ENCODE measurements at places on chromosomes 16 and 17.

DNA sequence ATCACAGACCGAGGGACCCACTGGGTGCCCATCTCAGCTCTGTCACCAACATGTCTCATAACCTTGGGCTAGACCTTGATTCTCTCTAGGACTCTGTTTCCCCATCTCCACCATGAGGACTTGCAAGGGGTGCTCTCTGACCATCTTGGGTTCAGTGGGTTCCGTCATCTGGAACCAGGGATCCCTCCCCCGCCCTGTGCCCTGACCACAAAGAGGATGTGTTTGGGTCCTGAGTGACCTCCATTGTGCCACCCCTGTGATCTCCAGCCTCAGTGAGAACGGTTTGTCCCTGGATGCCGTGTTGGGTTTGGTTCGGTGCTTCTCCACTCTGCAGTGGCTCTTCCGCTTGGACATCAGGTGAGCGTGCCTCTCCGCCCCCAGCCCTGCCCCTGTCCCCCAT lies 49.1 kb upstream of the CPNE2 start:
- DNase-seq, result no peak

GRCh38 chr17:66777689-66778225 lies 57.2 kb upstream of the CACNG5 start:
- DNase-seq, result no peak

- peak; percentile 90 for DNase-seq
These were observed 1.0 kb upstream of the SDK2 start for GRCh38 chr17:73645050-73645871.

DNA sequence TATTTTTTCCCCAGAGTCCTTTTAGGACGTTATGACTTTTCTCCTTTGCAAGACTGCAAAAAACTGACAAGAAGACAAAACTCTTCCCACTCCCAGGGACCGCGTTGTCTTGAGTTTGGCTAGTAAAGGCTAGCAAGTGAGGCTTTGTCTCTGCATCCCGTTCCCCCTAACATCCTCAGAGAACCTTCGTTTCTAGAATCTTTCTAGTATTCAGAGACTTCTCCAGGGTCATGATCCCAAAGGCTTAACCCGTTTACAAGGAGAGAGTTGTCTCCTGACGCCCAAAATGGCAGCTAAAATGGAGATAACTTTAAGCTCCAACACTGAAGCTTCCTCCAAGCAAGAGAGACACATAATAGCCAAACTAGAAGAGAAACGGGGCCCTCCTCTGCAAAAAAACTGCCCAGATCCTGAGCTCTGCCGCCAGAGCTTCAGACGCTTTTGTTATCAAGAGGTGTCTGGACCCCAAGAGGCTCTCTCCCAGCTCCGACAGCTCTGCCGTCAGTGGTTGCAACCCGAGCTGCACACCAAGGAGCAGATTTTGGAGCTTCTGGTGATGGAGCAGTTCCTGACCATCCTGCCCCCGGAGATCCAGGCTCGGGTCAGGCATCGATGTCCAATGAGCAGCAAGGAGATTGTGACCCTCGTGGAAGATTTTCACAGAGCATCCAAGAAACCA lies 843 bp downstream of the ZNF174 start:
- peak; percentile 55 for DNase-seq

DNA sequence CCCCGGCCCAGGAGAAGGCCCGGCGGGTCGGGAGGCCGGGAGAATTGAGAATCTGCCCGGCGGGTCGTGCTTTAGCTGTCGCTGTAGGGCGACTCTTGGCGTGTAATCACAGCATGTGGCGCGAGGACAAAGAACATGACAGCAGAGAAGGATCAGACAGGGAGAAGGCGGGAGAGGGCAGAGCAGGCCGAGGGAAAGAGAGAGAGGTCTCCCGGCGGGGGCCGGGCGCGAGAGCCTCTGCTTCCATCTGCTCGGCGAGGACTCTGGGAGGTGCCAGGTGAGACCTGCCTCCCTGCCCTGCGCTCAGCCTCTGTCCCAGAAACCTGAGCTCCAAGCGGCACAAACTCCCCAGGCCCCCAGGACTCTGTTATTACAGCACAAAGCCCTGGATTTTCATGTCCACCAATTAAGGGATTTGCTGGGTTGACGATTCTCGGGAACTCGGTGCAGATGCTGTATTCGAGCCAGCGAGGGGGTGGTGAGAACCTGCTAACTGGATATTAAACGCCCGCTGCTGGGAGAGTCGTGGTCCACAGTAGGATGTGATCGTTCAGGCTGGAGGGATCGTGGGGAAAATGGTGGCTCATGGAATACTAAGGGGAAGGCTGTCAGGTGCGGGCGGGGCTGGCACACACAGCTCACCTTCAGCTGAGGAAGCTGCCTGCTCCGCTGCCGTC lies 172.0 kb upstream of the CIBAR2 start:
- no peak for DNase-seq

DNA sequence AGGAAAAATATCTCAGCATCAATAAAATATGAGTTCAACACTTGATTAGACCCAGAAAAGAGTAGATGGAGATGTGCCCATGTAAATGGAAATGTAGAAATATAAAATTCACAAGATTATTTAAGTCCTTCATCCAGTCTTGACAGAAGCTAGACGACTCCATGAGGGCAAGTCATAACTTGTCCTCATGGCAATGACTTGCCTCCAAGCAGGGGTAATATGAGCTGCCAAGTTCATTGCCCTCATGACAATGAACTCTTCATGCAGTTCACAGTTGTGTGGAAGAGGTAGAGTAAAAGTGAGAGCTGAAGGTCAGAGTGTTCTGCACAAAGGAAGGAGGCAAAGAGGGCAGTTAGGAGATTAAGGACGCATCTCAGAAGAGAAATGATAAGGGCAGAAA lies 22.3 kb downstream of the CDH11 start:
- DNase-seq, result no peak

DNA sequence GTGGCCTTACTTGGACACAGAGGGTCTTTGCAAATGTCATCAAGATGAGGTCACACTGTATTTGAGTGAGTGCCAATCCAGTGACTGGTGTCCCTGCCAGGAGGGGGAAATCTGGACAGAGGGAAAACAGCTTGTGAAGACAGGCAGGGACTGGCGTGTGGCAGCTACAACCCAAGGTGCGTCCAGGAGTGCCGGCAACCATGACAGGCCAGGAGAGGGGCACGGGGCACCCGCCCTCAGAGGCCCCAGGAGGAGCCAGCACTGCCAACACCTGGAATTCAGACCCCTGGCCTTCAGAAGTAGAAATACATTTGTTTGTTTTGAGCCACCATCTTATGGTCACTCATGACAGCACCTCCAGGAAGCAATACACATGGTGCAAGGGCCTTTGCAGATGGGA lies 225.7 kb downstream of the CPPED1 start:
- DNase-seq, result no peak

GRCh38 chr16:86502856-86503748 lies 7.2 kb upstream of the FOXF1 start:
- no peak for DNase-seq

DNA sequence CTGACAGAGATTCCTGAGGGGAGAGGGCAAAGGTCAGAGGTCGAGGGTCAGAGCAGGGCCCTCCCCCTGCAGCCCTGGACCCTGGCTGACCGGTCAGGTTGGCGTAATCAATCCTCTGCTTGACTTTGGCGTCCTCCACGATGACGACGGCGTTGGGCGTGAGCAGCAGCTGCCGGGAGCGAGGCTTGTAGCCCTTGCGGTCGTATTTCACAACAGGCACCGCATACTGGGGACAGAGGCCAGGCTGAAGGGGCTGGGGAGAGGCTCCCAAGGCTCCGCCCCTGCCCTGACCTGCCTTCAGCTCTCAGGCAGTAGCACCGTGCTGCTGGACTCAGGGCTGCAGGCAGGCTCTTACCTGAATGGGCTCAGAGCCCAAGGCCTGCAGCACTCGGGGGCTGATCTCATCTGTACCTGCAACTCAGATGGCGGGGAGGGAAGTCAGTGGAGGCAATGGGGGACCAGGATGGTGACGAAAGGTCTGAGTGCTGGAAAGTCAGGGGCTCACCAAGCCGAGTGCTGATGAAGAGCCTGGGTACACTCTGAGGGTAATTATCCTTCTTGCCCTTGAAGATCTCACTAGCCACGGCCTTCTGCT lies 12.0 kb upstream of the CRK start:
- DNase-seq, result no peak

DNA sequence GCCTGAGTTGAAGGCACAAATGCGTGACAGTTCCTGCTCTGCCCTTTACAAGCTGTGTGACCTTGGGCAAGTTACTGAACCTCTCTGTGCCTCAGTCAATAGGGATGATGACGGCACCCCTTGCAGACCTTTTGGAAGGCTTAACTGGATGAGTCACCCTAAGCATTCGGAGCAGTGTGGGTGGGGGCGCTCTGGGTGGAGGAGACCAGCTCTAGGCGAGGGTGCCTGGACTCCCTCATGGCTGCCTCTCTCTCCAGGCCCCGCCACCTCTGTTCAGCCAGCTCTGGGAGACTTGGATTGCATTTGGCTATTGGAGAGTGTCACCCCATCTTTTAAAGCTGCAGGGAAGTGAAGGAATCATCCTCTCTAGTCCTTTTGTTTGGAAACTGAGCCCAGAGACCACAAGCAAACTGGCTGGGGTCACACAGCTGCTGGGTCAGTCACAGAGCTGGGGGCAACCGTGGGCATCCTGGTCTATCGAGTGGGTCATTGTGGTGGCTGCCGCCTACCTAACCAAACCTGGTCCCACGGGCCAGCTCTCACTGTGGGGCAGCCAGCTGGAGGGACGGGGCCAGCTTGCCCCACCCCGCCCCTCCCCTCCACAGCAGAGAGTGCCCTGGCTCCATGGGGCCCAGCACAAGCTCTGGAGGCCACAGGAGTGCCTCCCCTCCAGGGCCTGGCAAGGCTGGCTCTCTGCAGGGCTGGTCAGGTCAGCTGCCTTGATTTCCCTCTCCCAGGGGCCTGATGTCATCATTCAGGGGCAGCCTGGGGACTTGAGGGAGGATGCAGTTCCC lies 20.2 kb upstream of the GSE1 start:
- DNase-seq, result no peak

GRCh38 chr17:78058581-78058980 lies 70.0 kb downstream of the TMC6 start:
- no peak for DNase-seq

GRCh38 chr17:55607731-55608341 lies 96.6 kb upstream of the SMIM36 start:
- DNase-seq, result no peak

DNA sequence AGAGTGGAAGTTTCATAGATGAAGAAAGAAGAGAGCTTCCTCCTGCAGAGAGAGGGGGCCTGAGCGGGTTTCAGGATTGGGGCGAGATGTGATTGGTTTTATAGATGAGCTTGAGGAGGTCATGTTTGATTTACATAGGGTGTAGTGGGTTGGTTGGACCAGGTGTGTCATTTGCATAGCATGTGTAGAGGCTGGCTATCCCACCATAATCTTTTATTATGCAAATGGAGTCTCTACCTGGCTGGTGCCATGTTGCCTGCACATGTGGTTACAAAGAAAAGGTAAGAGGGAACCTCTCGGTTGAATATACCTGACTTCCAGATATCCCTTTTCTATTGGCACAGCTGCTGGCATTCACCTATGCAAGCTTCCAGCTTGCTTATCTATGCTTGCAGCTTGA lies 228.1 kb downstream of the BCAS3 start:
- DNase-seq, result no peak

- no peak for DNase-seq
These were observed 13.8 kb downstream of the PKD1 start for GRCh38 chr16:2121853-2122252.

DNA sequence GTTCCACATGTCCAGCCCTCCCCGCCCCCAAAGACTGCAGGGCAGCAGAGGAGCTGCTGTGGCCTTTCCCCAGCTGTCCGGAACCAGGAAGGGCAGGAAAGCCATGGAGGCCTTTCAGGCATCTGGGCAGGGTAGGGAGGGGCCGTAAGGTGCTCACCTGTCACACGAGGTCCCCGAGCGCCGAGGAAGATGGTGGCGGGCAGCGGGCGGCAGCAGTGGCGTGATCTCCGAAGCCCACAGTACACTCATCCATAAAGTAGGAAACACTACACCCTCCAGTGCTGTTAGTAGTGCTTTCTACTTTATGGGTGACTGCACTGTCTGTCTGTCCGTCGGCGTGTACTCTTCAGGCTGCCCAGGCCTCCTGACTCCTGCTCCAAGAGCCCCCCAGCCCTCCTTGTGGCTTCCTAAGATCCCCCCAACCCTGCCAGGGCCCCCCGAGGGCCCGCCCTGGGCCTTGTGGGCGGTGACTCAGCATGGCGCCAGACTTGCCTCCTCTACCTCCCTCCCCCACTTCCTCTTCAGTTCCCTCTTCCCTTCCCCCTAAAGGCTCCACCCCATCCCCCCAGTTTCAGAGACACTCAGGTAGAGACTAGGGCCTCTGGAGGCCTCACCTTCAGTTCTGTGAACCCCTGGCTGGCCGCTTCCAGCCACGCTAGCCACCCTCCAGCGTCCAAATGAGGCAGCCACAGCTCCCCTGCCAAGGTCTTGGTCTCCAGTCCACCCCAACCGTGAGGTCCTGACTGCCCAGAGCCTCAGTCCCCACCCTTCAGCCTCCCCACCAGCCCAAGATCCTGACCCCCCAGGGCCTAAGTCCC lies 2.6 kb upstream of the TSPOAP1 start:
- peak; percentile 20 for DNase-seq

DNA sequence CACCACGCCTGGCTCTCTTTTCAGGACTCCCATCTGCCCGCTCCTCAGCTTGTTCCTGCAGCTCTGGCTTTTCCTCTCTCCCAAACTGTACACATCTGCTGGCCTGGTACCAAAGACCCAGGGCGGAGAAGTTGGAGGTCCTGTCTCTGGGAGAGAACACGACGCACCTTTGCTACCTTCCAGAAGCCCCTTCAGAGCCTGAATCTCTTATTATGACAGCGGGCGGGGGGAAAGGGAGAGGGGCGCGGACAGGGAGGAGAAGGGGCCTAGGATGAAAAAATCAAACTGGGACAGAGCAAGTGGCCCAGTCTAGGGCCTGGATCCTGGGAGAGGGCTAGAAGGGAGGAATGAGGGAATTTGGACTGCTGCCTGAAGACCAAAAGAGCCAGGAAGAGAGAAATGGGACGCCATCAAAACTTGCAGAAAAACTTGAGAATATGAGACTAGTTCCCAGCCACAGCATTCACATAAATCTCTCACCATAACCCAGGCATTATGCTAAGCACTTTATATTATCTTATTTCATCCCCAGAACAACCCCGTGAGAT lies 2.5 kb upstream of the PER1 start:
- DNase-seq, result no peak

- no peak for DNase-seq
These were observed 7.3 kb upstream of the ZDHHC7 start for GRCh38 chr16:85018529-85019236.

- DNase-seq, result no peak
These were observed 6.5 kb downstream of the CHD9 start for GRCh38 chr16:53061256-53061655.

DNA sequence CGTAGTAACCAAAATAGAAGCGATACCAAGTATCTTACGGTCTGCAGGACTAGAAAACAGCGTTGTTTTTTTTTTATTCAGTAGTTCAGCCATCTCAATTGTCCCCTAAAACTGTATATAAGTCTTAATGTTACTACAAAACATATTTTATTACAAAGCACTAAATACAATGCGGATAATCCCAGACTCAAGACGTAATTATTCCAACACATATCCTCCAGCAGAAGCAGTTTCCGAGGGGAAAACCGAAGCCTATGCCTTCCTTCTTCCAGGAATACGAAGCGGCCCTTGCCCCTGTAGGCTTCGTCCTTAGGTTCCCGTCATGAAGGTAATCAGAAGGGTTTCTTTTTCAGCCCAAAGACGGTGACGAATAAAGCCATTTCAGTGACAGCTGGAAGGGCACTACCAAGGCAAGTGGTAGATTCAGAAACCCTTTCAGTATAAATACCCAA lies 2.3 kb downstream of the TMEM107 start:
- no peak for DNase-seq

GRCh38 chr16:75452464-75453190 lies 11.9 kb downstream of the TMEM170A start:
- peak; percentile 53 for DNase-seq

All from SK-N-SH (cell line).